Stimulated activated naive CD4-positive, alpha-beta T cell (primary cell): ENCODE measurements at places on chromosomes 1 and 21.

- no peak for DNase-seq
Observed at GRCh38 chr1:21865609-21865942, 53.5 kb downstream of the LDLRAD2 start.

- DNase-seq, result no peak
Observed at GRCh38 chr1:40244138-40244744, 3.5 kb upstream of the TMCO2 start.

- no peak for DNase-seq
Observed at GRCh38 chr1:236282425-236282716, 613 bp upstream of the ERO1B start.

DNA sequence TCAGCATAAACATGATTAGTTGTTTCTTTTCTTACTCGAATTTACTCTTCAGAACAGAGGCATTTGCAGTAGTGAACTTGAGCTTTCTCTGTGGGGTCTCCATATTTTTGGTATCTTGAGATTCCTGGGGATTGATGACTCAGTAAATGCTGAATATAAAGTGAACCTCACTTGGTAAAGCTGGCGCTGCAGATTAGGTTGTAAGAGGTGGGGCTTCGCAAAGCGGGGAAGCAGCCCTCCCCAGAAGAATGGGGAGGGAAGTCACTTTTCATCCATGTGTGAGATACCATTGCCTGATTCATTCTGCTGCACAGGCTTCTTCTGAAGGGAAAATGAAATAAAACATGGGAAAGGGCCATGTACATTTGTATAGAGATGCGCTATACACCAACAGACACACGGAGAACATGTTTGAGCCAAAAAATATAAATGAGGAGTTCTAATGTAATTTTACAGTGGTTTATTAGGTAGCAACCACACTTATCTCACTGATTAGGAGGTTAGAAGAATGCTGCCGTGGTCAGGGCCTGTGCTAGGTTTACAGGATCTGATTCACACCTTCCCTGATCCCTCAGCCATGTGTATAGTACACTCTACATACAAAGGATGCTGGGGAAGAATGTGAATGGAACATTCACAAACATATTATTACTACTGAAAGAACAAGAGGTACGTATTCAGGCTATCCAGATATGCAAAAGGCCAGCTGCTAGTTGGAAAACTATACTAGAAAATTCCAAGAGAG is 63.5 kb downstream of the DNTTIP2 start:
- DNase-seq, result no peak

DNA sequence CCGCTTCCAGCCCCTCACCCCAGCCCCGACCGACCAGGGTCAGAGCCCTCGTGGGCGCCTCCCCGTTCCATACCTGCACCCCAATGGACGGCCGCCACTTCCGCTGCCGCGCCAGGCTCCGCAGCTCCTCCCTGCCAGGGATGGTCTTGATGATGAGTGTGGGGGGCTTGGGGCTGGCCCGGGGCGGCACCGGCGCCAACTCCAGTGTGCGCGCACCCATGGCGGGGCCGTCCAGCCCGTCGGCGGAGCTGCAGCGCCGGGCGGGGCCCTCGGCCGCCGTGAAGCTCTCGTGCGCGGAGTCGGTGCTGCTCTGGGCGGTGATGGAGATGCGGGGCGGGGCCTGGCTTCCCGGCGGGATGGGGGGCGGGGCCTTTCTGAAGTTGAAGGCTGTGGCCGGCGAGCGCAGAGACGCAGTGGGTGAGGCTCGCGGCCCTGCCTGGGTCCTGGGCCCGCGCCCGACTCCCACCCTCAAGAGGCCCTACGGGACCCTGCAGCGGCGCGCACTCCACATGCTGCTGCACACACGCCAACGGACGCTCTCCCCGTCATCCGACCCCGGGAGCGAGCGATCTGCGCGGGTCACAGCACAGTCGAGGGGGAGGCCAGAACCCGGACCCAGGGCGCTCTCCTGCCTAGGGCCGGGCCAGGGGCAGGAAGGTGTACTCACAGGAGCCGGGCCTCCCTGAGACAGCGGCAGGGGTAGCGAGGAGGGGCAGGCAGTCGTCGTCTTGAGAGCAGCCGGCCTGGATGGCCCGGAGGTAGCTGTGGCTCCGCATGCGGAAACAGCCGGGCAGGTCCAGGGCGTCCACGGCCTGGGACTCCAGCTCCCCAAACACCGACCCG is 26.1 kb upstream of the SMIM12 start:
- DNase-seq, result peak; percentile 3

- no peak for DNase-seq
Observed at GRCh38 chr1:230307213-230307612, 118.9 kb downstream of the PGBD5 start.

- DNase-seq, result peak; percentile 80
Observed at GRCh38 chr1:204513117-204513716, 3.0 kb upstream of the MDM4 start.

- DNase-seq, result no peak
Observed at GRCh38 chr1:184210031-184210430, 158.5 kb downstream of the TSEN15 start.

- no peak for DNase-seq
Observed at GRCh38 chr1:225876900-225877510, 5.2 kb downstream of the TMEM63A start.

GRCh38 chr1:42752284-42752683 is 12.2 kb upstream of the CLDN19 start:
- DNase-seq, result no peak

DNA sequence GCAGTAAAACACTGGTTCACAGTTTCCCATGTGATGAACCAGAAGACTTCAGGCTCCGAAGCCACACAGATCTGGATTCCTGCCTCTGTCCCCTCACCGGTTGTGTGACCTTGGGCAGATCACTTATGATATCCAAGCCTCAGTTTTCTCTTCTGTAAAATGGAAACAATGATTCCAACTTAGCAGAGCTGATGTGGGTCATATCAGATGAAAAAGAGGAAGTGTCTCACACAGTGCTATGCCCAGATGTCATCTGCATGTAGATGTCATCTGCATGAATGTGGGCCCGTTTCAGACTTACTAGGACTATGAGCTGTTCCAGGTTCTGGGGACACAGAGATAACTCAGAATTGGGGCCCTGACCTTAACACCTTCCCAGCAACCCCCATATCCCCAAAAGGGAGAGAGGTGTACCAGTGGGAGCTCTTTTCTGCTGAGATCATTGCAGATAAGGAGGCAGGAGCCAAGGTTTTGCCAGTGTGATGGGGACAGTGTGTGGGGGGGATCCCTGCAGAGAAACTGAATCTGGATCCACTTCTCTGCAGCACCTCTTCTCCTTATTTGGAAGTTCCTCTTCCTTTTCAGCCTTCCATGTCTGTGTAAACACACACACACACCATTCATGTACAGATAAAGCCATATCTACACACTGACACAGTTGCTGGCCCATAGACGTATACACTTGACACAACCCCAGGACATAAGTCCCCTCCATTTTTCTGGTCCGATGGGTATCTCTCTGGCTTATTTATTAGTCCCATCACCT is 5.0 kb upstream of the ADGRB2 start:
- DNase-seq, result no peak

- DNase-seq, result no peak
Observed at GRCh38 chr1:168483539-168483938, 60.3 kb downstream of the XCL2 start.

DNA sequence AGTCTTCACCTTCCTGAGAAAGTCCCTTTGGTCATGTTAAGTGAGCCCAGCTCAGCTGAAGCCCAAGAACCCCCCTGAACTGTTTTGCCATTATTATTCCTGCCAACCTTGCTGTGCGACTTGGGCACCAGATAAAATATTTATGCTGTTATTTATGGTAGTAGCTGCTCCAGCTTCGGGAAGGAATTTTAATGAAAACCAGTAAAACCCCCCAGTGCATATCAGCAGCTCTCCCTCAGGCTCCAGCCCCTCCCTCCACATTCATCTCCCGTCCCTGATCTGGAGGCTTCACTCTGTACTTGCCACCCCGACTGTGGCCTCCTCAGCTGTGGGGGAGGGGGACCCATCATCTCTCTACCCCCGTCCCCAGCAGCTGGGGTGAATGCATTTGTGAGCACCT is 12.7 kb downstream of the TTC22 start:
- no peak for DNase-seq

- DNase-seq, result no peak
Observed at GRCh38 chr1:36559061-36559460, 76.3 kb upstream of the CSF3R start.

- DNase-seq, result no peak
Observed at GRCh38 chr1:220833436-220833835, 45.8 kb upstream of the HLX start.

- DNase-seq, result no peak
Observed at GRCh38 chr1:159867664-159868026, 5.2 kb upstream of the VSIG8 start.

DNA sequence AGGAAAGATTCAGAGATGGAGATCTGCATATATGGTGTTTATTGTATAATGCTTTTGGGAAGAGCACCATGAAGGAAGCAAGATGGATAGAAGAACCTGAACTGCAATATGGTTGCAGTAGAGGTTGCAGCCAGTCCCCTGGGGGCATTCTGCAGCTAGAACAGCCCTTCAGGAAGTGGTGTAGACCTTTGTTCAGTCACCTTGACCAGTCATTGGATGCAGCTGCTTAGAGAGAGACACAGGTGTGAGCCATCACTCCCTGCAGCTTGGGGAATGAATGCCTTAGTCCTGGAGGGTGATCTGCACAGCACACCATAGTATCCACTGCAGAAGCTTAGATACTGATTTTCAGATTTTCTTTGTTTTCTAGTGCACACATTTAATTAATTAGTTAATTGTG is 42.3 kb downstream of the NEK7 start:
- DNase-seq, result no peak

DNA sequence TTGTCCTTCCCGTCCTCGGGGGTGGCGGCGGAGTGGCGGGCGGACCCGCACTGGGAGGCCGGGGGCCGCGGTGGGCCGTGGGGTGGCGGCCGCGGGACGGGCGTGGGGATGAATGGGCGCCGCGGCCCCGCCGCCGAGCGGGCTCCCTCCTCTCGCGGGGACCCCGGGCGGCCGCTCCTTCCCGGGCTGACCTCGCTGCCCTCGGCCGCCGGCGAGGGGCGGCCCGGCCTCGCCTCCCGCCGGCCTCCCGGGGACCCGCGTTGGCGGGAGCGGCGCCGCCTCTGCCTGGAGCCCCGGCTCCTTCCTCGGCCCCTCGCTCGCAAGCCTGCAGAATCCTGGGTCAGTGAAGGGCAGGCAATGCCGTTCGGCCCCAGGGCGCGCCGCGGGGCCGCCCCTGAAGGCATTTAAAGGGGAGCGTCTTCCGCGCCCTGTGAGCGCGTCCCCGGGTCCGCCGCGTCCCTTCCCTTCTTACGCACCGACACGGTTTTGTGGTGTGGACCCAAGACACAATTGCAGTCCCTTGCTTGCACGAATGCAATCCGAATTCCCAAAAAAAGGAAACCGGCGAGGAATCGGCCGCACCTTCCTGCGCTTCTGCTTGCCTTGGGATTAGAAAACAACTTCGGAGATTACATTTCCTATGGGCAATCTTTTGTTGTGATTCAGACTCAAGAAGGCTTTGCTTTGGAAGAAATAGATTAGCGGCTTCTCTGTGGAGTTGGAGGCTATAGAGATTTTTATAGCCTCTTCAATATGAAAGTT is 776 bp downstream of the ITSN1 start:
- DNase-seq, result peak; percentile 4

DNA sequence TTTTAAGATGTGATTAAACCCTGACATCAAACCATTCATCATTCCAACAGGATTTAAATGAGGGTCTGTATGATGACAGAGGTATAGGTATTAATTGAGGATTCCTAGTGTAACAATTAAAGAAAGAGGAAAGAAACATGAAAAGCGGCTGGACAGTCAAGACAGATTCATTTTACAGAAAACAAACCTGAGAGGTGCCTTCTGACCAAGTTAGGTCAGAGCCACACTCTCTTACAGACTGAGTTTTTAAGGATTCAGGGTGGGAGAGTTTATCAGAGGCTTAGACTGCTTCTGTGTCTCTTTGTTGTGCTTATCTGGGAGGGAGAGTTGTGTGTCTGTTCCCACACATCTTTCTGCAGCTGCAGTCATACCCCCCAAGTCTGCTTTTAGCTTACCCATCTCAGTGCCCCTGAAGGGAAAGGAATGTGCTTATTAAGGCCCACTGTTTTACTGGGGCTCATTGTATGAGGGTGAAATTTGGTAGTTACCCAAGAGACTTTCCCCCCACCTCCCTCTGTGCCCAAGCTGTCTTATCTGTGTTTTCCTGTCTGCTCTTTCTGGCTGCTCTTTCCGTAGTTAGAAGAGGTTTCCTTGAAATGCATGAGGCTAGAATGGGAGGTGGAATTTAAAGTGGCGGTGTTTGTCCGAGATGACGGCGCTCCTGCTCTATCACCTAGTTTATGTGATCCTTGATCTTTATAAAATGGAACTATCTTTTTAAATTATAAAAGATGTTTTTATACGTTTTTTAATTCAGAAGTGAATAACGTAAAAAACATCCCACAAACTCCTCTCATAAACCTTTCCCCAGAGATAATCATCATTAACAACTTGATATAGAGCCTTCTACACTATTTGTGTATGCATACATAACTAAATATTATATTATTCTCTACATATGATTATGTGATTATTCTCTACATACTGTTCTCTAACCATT is 96.0 kb upstream of the TNFSF4 start:
- no peak for DNase-seq

GRCh38 chr1:9600861-9601834 is 12.4 kb downstream of the TMEM201 start:
- DNase-seq, result no peak

- DNase-seq, result no peak
Observed at GRCh38 chr1:232635778-232636356, 5.9 kb upstream of the SIPA1L2 start.

- DNase-seq, result no peak
Observed at GRCh38 chr1:7388488-7389185, 382.5 kb upstream of the VAMP3 start.

DNA sequence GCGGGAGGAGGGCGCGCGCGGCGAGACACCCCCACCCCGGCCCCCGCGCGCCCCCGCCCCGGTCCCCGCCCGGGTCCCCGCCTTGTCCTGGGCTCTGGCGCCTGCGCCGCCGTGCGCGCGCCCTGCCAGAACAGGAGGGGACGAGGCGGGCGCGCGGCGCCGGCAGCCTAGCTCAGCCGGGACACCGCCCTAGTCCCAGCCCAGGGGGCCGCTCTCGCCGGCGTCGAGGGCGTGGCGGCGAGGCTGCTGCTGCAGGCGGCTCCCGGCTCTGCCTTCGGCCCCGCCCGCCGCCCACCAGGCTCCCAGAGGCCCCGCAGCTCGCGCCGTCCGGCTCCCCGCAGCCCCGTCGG is at the start of gene RCAN3:
Gene RCAN3, plus strand, starts transcription at position 128 of the 350 bp plus-strand sequence. CDS start 11,537 bp downstream, outside the sequence.
- peak; percentile 92 for DNase-seq

DNA sequence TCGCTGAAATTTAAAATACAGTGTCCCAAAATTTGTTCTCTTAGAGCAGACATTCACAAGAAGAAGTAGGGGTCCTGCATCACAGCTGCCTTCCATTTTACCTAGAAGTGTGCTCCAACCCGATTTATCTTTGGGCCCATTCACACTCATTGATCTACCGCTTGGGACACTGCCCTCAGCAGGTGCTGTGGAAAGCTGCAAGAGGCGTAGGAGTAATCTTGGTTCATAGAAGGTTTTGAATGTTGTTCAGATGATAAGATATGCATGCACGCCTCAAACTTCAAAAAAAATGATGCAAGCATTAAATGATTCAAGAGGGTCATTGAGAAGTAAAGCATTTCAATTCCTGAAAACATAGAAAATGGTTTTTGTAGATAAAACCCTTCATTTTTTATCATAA is 18.6 kb upstream of the C1orf105 start:
- no peak for DNase-seq
